Stimulated activated CD4-positive, alpha-beta T cell treated with anti-CD3 and anti-CD28 coated beads, Interleukin-2, amount 100 ng/mL, for 4 hours (primary cell): ENCODE measurements at places on chromosomes 5 and 9.

- no peak for DNase-seq
Measured at GRCh38 chr9:72441848-72442607, 77.0 kb upstream of the ZFAND5 start.

DNA sequence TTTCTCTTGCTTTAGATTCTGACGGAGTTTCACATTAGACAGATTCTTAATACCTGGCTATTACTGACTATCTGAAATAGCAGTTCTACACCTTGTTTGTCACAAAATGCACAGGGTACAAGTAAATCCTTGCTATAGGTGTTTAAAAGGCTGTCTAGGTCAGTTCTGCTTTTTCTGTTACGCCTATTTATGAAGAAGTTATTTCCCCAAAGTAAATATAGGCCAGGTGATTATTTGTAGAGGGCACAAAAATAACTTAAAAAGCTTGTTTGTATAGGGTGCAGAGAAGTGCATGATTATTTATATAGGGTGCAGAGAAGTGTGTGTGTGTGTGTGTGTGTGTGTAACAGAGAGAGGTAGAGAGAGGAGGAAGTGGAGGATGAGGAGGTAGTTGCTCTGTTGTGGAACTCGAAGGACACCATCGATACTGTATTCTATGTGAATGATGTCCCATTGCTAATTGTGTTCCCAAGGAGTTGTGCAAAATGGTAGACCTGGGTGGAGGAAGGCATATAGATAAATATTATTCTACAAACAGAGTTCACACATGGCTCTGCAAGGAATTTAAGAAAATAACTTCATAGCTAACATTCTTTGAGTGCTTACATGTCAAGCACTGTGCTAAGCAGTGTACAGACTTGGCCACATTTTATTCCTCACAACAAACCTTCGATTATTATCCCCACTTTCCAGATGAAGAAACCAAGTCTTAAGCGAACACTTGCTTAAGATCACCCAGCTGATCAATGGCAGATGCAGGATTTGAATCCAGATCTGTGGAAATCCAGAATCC, 96.3 kb upstream of the EQTN start:
- DNase-seq: no peak

GRCh38 chr5:143645356-143645755, 166.6 kb upstream of the HMHB1 start:
- DNase-seq: no peak

DNA sequence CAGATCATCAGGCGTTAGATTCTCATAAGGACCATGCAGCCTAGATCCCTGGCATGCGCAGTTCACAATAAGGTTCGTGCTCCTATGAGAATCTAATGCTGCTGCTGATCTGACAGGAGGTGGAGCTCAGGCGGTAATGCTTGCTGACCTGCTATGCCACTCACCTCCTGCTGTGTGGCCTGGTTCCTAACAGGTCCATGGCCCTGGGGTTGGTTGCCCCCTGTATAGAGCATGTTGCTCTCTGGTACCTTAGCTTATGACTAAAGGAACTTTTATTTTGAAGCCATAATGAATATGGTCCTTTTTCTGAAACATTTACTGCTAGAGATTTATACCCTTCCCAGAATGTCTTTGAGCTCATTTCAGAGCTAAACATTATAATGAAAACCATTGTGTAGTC, 3.1 kb downstream of the MAN2A1 start:
- no peak for DNase-seq

- no peak for DNase-seq
Measured at GRCh38 chr5:124824637-124825158, 78.3 kb upstream of the ZNF608 start.

- no peak for DNase-seq
Measured at GRCh38 chr5:90902651-90903386, 344.2 kb downstream of the ADGRV1 start.

DNA sequence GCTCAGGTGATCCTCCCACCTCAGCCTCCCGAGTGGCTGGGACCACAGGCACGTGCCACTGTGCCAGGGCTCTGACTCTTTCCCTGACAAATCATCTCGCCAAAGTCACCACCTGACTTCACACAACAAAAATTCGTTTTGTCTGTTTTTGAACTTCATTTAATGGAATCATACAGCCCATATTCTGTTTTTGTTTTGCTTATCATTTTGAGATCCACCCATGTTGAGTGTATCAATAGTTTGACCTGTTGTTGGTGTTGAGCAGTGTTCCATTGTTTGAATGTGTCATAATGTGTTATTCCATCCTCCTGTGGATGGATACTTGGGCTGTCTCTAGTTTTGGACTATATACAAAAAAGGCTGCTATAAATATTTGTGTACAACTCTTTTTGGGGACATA, 6.9 kb upstream of the UBE2D2 start:
- DNase-seq: no peak

DNA sequence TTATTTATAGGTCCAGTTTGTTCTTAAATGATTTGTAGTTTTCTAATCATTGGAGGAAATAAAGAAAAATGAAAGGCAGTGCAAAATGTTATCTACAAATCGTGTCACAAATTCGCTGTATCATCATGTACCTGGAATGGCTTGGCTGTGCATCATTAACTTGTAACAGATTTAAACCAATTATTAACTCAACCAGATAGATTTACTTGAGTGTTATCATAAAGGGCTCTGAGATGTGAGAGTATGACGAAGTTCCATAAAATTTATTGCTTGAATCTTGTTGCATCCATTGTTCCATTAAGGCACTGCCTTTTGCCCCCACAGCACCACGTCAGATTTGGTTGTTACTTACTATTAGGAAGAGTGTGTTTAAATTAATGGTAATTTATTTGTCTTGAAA, 23.5 kb downstream of the PCSK5 start:
- no peak for DNase-seq

DNA sequence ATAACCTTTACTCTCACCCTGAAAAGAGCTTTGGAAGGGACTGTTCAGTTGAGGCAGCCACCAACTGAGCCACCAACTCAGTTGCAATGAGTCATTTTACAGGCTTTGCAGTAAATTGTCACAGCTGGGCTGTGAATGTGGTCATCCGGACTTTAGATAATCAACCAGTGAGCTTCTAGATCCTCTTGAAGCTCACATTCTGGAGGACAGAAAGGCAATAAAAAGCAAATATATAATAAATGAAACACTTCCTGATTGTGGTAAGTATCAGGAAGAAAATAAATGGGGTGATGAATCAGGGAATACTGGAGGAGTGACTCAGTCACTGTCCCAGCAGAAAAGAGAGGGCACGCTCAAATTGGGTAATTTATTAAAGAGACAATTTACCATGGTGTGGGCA, 13.2 kb upstream of the C5orf58 start:
- DNase-seq: no peak

DNA sequence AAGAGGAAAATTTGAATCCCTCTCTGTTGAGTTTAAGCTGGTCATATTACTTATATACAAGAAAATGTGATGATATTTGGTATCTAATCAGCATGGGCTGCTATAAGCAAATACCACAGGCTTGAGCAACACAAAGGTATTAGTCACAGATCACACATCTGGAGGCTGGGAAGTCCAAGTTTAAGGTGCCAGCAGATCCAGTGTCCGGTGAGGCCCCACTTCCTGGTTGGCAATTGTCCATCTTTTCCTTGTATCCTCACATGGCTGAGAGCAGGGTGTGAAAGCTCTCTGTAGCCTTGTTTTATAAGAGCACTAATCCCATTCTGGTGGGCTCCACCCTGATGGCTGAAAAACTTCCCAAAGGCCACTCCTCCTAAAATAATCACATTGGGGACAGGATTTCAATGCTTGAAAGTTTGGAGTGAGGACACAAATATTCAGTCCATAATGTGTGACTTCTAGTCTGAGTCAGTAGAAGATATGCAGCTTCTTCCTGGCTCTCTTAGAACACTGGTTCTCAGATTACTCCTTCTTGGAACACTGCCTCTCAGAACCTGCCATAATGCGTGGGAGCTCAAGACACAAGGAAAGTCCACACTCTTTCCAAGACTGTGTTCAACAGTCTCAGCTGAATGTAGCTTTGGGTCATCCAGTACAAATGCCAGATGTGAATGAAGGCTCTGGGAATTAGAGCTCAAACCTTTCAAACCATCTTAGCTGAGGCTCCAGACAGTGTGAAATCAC, 124.1 kb downstream of the PRDM9 start:
- no peak for DNase-seq

DNA sequence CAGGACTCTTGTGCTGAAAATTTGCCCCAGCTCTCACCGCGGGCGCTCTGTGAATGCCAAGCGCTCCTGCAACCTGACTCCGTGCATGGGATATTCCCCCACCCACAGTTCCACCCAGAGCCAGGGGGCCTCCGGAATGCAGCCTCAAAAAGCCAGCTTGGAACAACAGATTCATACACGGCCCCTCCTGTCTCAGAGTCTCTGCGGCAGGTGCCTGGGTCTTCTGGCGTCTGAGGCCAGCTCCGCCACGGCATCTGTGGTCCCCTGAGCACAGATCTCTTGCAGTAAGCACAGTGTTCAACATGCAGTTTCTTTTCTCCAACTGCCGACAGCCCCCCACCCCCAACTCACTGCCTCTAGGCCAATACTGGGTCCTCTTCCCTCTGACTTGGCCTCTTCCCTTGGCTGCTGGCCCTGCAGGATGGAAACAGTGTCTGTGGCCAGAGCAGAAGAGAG, 355.7 kb upstream of the IRX2 start:
- DNase-seq: no peak

GRCh38 chr5:97635553-97635952, 452.5 kb upstream of the RIOK2 start:
- no peak for DNase-seq

GRCh38 chr5:123116058-123116457, 27.0 kb downstream of the PRDM6 start:
- DNase-seq: no peak

- no peak for DNase-seq
Measured at GRCh38 chr5:172321593-172321992, 38.0 kb upstream of the UBTD2 start.

GRCh38 chr5:14937254-14937653, 65.7 kb upstream of the ANKH start:
- DNase-seq: no peak

GRCh38 chr5:107874795-107875194, 204.1 kb upstream of the EFNA5 start:
- no peak for DNase-seq

- peak; percentile 76 for DNase-seq
Measured at GRCh38 chr9:133534346-133535291, at the start of gene ADAMTSL2. Gene ADAMTSL2, plus strand, starts transcription at chr9:133534704. Its CDS starts 2,009 bp downstream, at chr9:133536713.

DNA sequence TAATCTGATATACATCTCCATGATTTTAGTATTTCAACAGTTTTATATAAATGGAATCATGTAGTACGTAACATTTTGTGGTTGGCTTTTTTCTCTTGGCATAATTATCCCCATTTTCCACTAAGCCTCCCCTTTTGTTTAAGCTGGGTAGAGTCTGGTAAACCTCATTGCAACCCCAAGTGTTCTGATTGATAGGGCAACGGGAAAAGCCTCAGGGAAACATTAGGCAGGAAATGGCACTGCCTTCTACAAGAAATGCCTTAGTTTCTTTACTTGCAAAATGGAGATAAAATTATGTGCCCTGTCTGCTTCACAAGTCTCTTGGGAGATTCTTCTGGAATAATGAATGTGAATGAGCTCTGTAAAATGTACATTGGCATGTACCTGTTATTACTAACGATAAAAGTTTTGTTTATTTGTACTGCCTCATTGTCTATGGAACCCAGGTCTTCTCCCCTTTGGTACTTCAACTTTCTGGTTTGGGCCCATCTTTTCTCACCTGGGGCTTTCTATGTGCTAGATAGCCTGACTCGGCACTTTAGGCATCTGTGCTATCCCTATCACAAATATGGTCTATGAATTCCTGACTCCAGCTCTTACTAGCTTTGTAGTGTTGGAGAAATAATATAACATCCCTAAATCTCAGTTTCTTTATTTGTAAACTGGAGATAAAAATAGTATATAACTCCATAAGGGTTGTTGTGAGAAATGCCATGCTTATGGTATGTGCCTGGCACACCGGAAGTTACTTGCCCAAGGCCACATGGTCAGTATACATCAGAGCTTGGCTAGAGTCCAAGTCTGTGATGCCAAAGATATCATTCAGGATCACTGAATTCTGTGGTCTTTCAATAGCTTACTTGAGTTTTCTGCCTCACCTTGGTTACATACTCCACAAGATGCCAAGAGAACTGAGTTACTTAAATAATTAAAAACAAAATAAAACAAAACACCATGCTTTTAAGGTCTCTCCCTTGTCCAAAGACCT, 48.2 kb upstream of the ZNF169 start:
- no peak for DNase-seq

- DNase-seq: no peak
Measured at GRCh38 chr9:122865300-122865699, 36.9 kb upstream of the PDCL start.

DNA sequence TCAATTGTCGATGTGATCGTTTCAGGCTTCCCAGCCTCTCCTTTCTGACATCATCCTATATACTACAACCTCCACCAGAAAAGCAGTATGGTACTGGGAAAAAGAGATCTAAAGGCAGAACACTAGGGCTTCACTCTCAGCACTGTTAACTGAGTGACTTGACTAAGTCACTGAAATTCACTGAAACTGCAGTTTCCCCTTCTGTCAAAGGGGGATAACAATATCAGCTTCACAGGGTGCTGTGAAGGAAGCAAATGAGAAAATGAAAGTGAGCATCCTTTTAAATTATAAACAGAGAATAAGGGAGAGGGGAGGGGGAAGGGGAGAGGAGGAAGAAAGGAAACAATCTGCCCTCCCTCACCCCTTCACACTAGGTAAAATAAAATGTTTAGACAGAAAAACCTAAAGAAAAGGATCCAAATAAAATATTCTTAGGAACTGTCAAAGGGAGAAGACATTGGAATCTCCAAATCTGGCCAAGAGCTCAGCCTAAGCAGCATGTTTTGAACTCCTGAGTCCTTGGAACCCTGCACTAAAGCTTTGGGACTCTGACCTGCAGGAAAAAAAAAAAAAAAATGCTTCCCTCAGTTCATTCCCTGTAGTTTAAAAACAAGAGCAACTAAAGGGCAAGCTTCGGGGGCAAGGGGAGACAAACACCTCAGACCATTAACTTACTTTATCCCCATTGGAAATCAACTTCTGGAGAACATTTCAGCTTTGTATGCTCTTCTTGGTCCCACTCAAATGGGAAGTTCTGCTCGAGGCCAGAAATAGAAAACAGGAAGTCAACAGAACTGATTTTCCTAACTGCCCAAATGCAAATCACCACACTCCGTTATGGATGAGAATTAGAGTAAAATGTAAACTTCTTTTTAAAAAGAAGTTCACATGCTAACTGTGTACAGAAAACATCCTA, 178.3 kb downstream of the DEPDC1B start:
- no peak for DNase-seq

DNA sequence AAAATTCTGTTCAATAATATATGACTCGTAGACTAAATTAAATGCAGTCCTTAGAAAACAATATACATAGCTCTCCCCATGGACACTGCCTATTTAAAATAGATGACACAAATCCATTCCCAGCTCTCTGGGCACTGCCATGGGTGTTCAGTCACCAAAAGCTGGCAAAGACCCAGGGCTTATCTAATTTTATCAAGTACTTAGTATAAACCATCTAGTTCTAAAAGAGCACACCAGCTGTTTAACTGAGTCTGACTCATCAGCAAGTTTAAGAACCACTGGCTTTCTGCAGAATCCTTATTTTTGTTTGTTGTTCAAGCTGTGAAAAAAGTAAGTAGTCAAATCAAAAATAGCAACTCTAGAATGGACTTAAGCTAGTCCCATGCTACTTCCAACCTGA, 107.6 kb downstream of the PLPP1 start:
- no peak for DNase-seq
